ENCODE measurements at places on chromosomes 16 and 17.

DNA sequence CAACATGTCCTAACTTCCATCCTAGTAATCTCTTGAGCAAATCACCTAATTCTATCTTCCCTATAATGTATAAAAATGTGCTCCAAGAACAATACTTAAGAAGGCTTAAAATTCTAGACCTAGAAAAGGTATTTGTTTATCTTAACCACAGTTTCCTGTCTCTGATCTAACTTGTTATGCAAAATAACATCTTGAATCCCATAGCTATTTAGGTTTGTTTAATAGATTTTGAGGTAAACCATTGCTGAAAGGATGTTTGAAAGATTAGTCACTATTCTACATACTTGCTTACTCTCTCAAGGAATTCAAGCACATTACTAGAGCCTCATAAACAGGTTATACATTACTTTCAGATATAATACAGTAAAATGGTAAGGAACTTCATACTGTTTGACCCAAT, 13.0 kb downstream of the CA10 start:
- H3K27me3 ChIP-seq: no peaks in the 10 kb centered on the region
- H3K36me3 ChIP-seq: no peaks in the 10 kb centered on the region

DNA sequence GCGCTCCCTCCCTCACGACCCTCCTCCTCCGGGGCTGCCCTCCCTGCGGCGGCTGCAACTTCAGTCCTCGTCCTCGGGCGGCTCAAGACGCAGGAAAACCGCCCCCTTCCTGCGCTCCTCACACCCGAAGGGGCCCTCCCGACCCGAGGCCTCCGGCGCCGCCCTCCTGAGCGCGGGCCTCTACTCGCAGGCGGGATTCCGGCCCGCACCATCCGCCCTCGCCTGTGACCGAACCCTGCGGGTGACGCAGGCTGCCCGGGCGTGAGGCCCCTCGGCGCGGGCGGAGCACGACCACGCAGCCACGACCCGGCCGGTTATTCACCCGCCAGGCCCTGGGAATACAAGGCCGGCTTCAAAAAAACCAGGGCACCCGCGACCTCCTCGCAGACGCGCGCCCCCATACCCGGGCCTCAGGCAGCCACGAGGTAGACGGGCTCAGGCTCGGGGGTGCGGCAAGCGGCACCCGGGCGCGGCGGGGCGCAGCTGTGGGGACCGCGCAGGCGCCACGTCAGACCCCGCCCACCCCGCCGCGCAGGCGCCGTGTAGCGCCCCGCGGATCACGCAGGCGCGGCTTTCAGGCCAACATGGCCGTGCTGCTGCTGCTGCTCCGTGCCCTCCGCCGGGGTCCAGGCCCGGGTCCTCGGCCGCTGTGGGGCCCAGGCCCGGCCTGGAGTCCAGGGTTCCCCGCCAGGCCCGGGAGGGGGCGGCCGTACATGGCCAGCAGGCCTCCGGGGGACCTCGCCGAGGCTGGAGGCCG, at the start of gene SPG7:
SPG7 (plus strand) TSS at position 570 of the 757 bp plus-strand sequence; CDS start at position 585, 15 bp downstream.
- peak within 1 kb of the TSS; percentile 90 for H3K27ac ChIP-seq
- H3K27me3 ChIP-seq: no peaks in the 10 kb centered on the region
- peak; percentile 87 for DNase-seq
- H3K4me3 ChIP-seq: peak within 1 kb of the TSS; percentile 62
- H3K4me1 ChIP-seq: peaks cover 15% of the 10 kb centered on the region

DNA sequence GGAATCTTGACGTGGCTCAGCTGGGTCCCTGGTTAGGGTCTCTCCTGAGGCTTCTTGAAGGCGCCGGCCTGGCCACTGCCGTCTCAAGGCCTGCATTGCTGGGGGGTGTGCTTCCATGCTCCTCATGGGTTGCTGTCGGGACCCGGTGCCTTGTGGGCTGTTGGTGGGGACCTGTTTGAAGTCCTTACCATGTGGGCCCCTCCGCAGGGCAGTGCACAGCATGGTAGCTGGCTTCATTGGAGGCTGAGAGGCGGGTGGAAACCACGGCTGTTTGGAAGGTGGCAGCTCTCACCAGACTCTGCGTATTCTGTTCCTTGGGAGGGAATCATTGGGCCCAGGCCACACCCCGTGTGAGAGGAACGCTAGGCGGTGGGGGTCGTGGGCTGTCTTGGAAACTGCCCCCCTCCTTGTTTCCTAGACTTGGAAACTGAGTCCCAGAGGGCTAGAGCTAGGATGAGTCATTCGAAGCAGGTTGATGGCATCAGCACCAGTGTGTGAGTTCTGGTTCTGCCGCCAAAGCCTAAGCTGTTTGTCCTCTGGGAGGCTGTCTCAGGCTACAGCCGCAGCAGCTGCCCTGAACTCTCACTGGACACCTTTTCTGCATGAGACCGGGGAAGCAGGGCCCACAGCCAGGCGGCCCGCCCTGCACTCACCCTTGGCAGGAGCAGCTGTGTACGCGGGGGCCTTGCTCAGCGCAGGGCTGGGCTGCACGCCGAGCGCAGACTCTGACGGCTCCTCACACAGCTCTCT, 35.2 kb downstream of the ZNF750 start:
- H3K36me3 ChIP-seq: peaks cover 17% of the 10 kb centered on the region
- peak overlapping the region; percentile 47 for H3K27ac ChIP-seq
- peak; percentile 33 for DNase-seq
- no peaks in the 10 kb centered on the region for H3K27me3 ChIP-seq

GRCh38 chr17:80889231-80890195, 102.1 kb upstream of the CHMP6 start:
- H3K36me3 ChIP-seq: peaks cover 12% of the 10 kb centered on the region
- H3K27ac ChIP-seq: no peak overlapping the region
- H3K4me3 ChIP-seq: no peak overlapping the region
- H3K4me1 ChIP-seq: peaks cover 23% of the 10 kb centered on the region

DNA sequence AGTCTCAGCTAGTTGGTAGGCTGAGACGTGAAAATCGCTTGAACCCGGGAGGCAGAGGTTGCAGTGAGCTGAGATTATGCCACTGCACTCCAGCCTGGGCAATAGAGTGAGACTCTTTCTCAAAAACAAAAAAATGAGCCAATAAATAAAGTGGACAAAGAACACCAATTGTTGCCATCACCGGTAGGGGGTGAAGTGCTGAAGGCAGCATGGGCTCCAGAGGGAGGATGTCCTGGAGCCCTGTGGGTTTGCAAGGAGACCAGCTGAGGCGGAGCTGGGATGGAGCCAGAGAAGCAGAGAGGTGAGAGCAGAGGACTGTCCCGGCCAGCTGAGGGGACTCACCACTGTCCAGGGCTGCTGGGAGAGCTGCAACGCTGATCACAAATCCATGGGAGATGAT, 13.8 kb downstream of the CHST6 start:
- H3K27ac ChIP-seq: no peak overlapping the region
- no peaks in the 10 kb centered on the region for H3K36me3 ChIP-seq
- H3K27me3 ChIP-seq: peaks cover 4% of the 10 kb centered on the region
- no peak for DNase-seq

GRCh38 chr17:67649891-67650290, 67.8 kb upstream of the NOL11 start:
- H3K4me3 ChIP-seq: no peak overlapping the region
- no peaks in the 10 kb centered on the region for H3K36me3 ChIP-seq
- no peaks in the 10 kb centered on the region for H3K4me1 ChIP-seq
- peak; percentile 45 for DNase-seq
- H3K27ac ChIP-seq: no peak overlapping the region

GRCh38 chr16:81994485-81994884, 16.8 kb downstream of the SDR42E1 start:
- H3K4me1 ChIP-seq: peaks cover 12% of the 10 kb centered on the region
- H3K36me3 ChIP-seq: no peaks in the 10 kb centered on the region

GRCh38 chr16:49855822-49856671, at the start of gene ZNF423:
TSS of gene ZNF423 (minus strand) at chr16:49856112. CDS start at chr16:49855774, 338 bp downstream.
- no peaks in the 10 kb centered on the region for H3K4me1 ChIP-seq
- H3K27ac ChIP-seq: no peak within 1 kb of the TSS
- DNase-seq: no peak

DNA sequence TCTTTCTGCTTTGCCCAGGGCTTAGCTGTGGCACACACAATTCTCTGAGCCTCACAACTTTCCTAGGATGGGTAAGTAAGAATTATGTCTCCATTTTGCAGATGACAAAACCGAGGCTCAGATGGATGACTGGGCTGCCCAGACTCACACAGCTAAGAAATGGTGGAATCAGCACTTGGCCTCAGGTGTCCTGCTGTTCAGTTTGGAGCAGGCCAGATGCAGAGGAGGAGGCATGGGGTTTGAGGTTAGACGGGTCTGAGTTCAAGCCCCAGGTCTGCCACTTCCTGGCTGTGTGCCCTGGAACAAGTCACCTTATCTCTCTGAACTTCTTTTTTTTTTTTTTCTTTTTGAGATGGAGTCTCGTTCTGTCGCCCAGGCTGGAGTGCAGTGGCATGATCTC, 1.7 kb upstream of the MEOX1 start:
- no peaks in the 10 kb centered on the region for H3K4me1 ChIP-seq
- H3K4me3 ChIP-seq: no peak overlapping the region
- H3K27me3 ChIP-seq: peaks cover 7% of the 10 kb centered on the region
- DNase-seq: no peak

GRCh38 chr16:77295896-77296295, 96.7 kb downstream of the SYCE1L start:
- no peaks in the 10 kb centered on the region for H3K27me3 ChIP-seq
- no peak overlapping the region for H3K4me3 ChIP-seq
- peaks cover 6% of the 10 kb centered on the region for H3K4me1 ChIP-seq
- no peaks in the 10 kb centered on the region for H3K36me3 ChIP-seq
- no peak overlapping the region for H3K27ac ChIP-seq

GRCh38 chr17:29726715-29727252, 104.1 kb upstream of the CORO6 start:
- H3K4me1 ChIP-seq: peaks cover 3% of the 10 kb centered on the region
- H3K4me3 ChIP-seq: no peak overlapping the region
- no peaks in the 10 kb centered on the region for H3K36me3 ChIP-seq
- H3K27me3 ChIP-seq: no peaks in the 10 kb centered on the region

- no peaks in the 10 kb centered on the region for H3K4me1 ChIP-seq
- DNase-seq: no peak
- no peak overlapping the region for H3K27ac ChIP-seq
- H3K36me3 ChIP-seq: no peaks in the 10 kb centered on the region
These were observed 833.4 kb upstream of the GOT2 start for GRCh38 chr16:59567496-59567895.

DNA sequence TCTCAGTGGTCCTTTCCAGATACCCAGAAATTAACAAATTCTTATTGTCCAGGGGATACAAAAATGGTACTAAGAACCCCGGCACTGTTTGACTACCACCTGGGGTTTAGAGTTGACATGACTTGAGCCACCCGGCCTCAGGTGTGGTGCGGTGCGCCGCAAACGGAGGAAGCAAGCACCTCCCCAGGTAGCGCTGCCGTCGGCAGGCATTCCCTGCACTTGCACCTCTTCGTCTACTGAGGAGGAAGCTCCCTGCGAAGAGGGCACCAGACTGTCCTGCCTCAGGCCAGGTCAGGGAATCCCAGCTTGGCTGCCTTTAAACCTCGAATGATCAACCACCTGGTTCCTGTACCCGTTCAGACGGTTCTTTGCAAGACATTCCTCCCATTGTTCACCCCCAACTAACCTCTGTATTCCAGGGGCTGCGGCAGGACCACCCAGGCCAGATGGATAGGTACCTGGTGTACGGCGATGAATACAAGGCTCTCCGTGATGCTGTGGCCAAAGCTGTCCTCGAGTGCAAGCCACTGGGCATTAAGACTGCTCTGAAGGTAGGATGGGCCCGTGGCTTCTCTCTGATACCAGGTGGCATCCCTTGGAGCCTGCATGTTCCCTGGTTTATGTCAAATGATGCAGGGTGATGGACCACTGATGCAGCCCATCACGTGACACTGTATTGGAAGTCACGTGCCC, 40.8 kb upstream of the ENDOV start:
- H3K27me3 ChIP-seq: no peaks in the 10 kb centered on the region
- no peak overlapping the region for H3K27ac ChIP-seq
- no peak overlapping the region for H3K4me3 ChIP-seq
- DNase-seq: no peak
- H3K36me3 ChIP-seq: peaks cover 42% of the 10 kb centered on the region

- no peaks in the 10 kb centered on the region for H3K36me3 ChIP-seq
- H3K4me3 ChIP-seq: no peak overlapping the region
- no peaks in the 10 kb centered on the region for H3K27me3 ChIP-seq
- no peaks in the 10 kb centered on the region for H3K4me1 ChIP-seq
- H3K27ac ChIP-seq: no peak overlapping the region
- DNase-seq: no peak
These were observed 392.1 kb upstream of the CCL2 start for GRCh38 chr17:33862772-33863602.

- no peaks in the 10 kb centered on the region for H3K36me3 ChIP-seq
- H3K4me1 ChIP-seq: no peaks in the 10 kb centered on the region
- no peak overlapping the region for H3K4me3 ChIP-seq
- H3K27me3 ChIP-seq: no peaks in the 10 kb centered on the region
These were observed 194.4 kb upstream of the KCNJ16 start for GRCh38 chr17:69880591-69881112.

GRCh38 chr16:15876503-15876902, 11.9 kb downstream of the CEP20 start:
- no peak for DNase-seq
- H3K27me3 ChIP-seq: no peaks in the 10 kb centered on the region
- H3K4me1 ChIP-seq: peaks cover 12% of the 10 kb centered on the region
- peaks cover 1% of the 10 kb centered on the region for H3K36me3 ChIP-seq

DNA sequence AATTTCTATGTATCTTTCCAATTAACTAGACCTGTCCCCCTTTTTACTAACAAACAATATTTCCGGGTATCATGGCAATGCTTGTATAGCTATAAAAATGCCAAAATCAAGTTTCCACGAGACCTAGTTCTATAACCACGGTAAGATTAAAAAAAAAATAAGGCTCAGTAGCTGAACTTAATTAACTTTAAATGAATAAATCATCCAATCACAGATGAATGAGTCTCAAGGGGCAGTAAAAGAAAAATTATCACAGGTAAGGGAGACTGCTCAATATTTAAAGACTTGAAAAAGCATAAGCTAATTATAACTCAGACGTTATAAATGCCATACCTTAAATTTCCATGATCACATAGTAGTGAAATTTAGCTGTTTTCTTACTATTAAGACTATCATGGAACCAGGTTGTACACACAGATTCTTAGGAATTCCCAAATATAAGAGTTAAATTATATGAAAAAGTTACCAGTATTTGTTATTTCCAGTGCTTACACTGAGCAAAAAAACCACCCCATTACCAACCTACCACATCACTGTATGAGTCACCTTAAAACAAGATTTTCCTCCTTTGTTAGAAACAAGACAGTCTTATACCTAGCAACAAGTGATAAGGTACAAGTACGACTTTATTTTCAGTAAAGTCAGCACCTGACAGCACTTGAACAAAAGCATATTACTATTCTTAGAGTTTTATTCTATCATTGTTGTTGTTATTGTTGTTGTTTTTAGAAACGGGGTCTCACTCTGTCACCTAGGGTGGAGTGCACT, 20.6 kb downstream of the SSH2 start:
- no peaks in the 10 kb centered on the region for H3K4me1 ChIP-seq
- H3K36me3 ChIP-seq: peaks cover 1% of the 10 kb centered on the region
- no peak overlapping the region for H3K27ac ChIP-seq
- no peaks in the 10 kb centered on the region for H3K27me3 ChIP-seq
- H3K4me3 ChIP-seq: no peak overlapping the region

- DNase-seq: no peak
- no peak overlapping the region for H3K27ac ChIP-seq
- H3K27me3 ChIP-seq: no peaks in the 10 kb centered on the region
- H3K36me3 ChIP-seq: no peaks in the 10 kb centered on the region
- no peaks in the 10 kb centered on the region for H3K4me1 ChIP-seq
These were observed 27.8 kb upstream of the TMEM220 start for GRCh38 chr17:10757647-10758046.

- H3K4me3 ChIP-seq: no peak overlapping the region
- H3K36me3 ChIP-seq: no peaks in the 10 kb centered on the region
- H3K27ac ChIP-seq: no peak overlapping the region
- no peaks in the 10 kb centered on the region for H3K4me1 ChIP-seq
- H3K27me3 ChIP-seq: no peaks in the 10 kb centered on the region
These were observed 621.0 kb downstream of the WWOX start for GRCh38 chr16:78720416-78720815.
